ENCODE measurements at places on chromosomes 1 and 21. TPM values are rescaled to one million over a fixed set of nuclear protein-coding genes. Genes with fewer than 3 reads are reported as not detected.

The MFN2 gene
- 77.6 TPM for total RNA-seq

The HSD11B1 gene
- total RNA-seq: 1.8 TPM

The GPATCH4 gene
- total RNA-seq: 24.0 TPM

The PLA2G4A gene
- 8.4 TPM for total RNA-seq

The OR2T2 gene
- total RNA-seq: 0.28 TPM

The SAMD11 gene
- 21.4 TPM for total RNA-seq

The DAB1 gene
- 2.3 TPM for total RNA-seq

The KCND3 gene
- total RNA-seq: 12.6 TPM

The CD1D gene
- 3.2 TPM for total RNA-seq

The NEK7 gene
- 65.5 TPM for total RNA-seq

The LGALS8 gene
- total RNA-seq: 53.3 TPM

The ZNF672 gene
- total RNA-seq: 28.6 TPM

DNA sequence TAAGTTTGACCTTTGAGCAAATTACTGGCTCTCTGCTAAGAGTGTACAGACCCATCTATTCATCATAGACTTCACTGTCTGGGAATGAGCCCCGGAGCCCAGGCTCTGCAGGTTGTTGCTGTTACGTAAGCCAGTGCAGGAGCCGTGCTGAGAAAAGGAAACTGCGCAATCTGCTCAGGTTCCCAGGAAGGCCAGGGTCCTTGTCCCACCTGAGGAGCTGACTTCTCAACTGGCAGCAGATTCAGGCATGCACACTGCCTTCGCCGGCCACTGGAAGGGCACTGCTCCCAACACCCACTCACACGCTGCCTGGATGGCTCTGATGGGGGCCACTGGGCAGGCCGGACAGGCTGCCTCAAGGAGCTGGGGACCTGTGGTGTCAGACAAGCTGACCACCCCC lies 19.5 kb downstream of the RCAN1 start:
- no peak for DNase-seq

DNA sequence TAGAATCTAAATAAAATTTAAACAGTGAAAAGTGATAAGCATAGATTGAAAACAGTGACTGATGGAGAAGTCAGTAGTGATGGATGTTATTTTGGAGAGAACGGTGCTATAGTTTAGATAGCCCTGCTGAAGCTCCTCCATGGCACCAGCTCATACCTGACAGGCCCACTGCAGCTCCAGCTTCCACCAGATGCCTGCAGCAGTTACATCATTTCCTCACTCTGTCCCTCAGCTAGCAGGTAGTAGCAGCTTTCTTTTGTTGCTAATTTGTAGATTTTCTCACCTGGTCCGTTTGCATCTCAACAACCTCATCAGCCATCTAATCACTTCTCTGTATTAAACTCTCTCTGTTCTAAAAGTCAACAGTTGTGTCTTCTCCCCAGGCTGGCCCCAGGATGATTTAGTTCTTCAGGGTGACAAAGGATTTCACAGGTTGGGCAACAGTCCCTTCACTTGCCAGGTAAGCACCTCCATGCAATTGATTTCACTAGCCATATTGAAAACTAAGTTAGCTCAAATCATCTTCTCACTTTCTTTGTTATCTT lies 128.3 kb downstream of the LMX1A start:
- DNase-seq: no peak

- peak; percentile 61 for DNase-seq
Observed at GRCh38 chr1:47843781-47844557, 153.2 kb downstream of the TRABD2B start.

GRCh38 chr1:55813618-55814017 lies 598.5 kb upstream of the USP24 start:
- no peak for DNase-seq

GRCh38 chr1:223102797-223103533 lies 40.1 kb downstream of the TLR5 start:
- no peak for DNase-seq

- DNase-seq: no peak
Observed at GRCh38 chr21:24420689-24421088, 1186.6 kb downstream of the MRPL39 start.

DNA sequence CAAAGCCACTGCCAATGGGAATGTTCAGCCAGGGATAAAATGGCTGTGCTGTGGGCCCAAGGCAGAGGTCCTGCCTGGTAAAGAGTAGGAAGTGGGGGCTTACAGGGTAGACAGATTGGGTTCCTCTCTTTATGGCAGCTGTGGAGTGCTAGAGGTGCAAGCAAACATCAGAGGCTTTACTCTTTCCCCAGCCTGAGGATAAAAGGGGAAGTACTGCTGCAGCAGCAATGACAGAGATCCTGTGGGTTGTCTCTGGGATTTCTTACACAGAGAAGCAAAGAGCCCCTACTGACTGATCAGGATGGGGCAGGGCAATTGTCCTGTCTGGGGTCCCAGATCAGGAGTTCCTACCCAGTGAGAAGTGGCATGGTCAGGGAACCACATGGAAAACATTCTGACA lies 54.2 kb downstream of the DRAM2 start:
- no peak for DNase-seq

DNA sequence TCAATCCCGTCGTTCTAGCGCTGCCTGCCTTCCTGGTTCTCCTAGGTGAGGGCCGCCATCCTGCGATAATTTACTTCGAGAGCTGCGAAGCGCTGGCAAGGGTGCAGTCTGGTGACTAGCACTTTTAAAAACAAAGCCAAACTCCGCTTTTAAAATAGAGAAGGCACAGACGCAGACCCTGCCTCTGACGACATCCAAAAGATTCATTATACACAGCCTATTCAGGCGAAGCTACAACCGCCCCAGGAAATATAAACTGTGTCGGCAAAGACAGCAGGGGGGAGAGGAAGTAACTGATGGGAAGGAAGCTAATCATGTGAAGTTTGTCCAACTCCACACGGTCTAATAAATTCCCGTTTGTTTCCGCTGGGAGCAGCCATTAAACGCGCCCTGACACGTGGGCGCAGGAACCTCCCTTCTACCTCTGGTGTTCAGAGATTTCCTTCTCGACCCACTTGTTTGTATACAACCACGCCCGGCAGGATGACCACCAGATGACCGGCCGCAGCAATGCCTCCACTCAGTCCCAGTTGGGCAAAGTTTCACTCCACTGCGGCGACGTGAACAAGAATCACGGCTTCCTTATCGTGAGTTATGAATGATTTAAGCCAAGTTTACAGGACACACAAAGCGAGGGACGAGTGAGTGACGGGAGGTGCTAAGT lies 1.3 kb downstream of the GNG12 start:
- DNase-seq: peak; percentile 70

DNA sequence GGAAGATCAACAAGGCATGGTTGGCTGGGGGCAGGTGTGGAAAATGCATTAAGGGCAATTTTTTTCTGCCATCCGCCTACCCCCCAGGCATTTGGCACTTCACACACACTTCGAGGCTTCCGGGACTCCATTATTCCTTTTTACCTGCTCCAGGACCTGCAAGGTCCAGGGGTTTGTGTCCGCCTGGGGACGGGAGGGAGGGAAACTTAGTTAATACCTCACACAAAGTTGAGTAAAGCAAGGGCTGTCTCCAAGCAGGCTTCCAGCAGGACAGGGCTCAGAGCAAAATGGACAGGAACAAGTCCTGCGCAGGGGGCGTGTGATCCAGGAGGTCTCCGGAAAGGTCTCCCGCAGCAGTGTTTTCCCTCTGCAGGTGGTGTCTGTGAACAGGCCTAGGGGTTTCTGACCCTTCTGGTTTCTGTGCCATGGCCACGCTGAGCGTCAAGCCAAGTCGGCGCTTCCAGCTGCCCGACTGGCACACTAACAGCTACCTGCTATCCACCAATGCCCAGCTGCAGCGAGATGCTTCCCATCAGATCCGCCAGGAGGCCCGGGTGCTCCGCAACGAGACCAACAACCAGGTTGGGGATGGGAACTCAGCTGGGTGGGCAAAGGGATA lies 712 bp downstream of the TEKT2 start:
- DNase-seq: no peak

DNA sequence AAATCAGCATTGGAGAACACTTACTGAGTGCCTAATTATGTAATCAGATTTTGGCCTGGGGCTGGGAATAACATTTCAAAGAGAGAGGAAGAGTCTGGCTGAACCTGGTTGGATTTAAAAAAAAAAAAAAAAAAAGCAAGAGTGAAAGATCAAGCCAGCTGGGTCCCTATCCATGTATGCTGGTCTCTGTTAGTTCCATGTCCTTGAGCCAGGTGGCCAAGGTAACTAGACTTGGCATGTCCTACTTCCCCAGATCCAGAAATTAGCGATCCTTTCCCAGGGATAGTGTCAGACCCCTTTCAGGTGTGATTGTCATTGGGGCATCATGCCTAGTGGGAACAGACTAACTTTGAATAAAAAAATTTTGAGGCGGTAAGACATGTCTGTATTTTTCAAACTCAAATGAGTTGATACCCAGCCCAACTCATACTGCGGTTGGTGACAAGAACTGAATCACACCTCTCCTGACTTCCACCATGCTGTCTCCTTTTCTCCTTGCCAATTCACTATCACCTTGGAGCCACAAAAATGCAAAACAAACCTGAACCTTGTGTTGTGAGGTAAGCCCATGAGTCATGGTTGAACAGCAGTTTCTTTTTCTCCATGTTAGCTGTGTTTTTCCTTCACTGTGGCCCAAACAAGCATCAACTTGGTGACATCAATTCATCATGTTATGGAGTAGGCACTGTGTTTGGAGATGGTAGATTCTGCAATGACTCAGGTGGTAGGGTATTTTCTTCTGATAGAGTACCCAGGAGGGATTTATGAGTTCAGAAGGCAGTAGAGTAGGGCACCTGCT lies 24.5 kb upstream of the PPP2R5A start:
- DNase-seq: no peak

DNA sequence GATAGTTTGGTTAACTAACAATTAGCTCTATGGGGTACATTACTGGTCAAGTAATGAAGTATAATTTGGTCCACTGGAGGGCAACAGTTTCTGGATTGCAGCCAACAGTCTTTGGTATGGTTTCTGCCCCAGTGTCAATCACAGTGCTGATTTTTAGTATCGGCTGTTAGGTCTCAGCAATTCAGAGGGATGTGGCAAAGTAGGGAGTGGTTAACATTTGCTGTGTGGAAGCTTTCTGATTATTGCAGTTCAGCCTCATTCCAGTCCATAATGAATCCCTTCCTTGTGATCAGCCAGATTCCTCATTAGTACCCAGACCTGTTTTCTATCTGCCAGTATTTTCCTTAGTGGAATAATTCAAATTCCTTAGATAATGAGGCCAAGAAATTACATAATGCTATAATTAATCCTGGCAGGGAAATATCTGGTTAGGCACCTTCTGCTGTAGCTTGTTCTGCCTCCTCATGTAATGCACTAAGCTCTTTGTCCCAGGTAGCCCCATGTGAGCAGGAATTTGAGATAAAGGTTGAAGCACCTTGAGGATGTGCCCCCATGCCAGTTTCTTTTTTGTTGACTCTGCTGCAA lies 14.0 kb downstream of the F3 start:
- DNase-seq: peak; percentile 20

DNA sequence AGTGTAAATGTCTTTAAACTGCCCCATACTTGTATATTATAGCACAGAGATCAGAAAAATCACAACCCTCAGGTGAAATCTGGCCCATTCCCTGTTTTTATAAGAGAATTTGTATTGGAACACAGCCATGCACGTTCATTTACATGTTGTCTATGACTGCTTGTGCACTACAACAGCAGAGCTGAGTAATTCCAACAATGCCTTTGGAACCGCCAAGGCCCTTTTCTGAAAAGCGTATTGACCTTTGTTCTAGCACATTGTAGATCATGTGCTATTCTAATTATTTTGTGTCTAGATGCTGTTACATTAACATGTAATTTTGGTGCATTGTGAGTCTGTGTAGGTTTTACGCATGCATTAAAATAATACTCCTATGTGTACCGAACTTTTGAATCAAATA lies 339.6 kb downstream of the CHRM3 start:
- DNase-seq: no peak

DNA sequence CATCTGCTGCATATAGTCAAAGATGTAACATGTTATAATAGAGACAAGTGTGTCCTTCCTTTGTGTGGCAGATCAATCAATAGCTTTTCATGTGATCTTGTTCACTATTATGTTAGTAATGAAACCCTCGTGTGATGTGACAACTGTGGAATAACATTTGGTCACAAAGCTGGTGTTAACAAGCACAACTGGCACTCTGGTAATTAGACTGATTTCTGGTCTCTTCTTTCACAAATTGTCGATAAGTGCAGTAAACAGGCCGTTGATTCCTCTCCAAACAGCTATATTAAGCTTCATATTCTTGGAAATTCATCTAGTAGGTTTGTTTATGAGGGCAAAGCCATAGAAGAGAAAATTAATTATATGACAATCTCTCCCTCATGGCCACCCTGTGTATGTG lies 616.7 kb upstream of the PTBP2 start:
- DNase-seq: no peak

- DNase-seq: no peak
Observed at GRCh38 chr1:75338616-75339483, 204.7 kb downstream of the LHX8 start.

- no peak for DNase-seq
Observed at GRCh38 chr1:33327587-33328325, 6.9 kb upstream of the A3GALT2 start.

DNA sequence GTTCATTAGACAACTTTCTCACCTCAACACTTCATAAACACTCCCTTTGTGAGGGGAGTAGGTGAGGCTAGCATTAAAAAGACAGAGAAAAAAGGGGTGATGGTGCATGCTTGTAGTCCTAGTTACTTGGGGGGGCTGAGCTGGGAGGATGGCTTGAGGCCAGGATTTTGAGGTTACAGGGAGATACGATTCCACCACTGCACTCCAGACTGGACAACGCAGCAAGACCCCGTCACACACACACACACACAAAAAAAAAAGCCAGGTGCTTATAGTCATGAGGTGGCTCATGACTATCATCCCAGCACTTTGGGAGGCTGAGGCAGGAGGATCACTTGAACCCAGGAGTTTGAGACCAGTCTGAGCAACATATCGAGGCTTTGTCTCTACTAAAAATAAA lies 29.6 kb downstream of the GON4L start:
- DNase-seq: no peak

DNA sequence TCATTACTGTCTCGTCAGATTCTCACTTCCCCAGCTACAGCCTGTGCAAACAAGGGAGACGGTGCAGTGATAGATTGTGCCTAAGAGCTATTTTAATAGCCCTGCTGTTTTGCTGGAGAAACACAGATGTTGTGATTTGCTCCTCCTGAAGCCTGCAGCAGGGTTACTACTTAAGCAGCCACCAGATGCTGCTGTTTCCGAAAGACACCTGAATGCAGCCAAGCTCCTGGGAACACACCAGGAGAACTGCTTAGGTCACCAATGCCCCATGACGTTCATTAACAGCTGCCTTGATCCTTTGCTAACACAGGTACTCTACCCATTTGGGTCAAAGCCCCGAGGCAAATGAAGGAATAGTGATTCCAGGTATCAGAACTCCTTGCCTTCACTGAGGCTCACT lies 411.8 kb upstream of the DAB1 start:
- DNase-seq: no peak

- DNase-seq: no peak
Observed at GRCh38 chr1:116950517-116951199, 40.9 kb downstream of the PTGFRN start.

DNA sequence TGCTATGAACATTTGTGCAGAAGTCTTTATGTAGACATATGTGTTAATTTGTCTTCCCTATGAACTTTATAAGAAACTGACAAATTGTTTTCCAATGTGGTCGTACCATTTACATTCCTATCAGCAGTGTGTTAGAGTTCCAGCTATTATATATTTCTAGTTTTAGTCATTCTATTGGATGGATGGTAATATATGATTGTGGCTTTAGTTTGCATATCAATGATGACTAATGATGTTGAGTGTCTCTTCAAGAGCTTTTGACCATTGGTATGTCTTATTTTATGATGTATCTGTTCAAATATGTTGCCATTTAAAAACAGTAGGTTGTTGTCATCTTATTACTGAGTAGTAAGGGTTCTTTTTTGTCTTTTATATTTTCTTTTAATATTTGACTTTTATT lies 16.2 kb upstream of the ZNF326 start:
- no peak for DNase-seq

GRCh38 chr21:42200906-42201614 lies 17.9 kb upstream of the ABCG1 start:
- DNase-seq: no peak
